ENCODE measurements at places on chromosomes 2 and 18.

DNA sequence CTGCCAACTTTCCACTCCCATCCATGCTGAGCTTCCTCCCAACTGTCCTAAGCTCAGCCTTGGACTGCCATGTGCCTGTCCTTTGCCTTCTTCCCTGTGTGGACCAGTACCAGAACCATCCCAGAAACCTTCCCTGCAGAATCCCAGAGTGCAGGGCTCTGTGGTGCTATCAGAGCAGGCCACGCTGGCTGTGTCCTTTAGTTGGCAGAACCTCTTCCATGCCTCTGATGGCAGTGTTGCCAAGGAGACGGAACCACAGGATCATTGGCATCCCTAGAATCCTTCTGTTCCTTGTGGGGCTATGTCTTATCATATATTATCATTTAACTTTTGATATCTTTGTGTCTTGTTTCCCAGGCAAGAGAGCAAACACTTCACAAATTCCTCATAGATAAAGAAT is 73.0 kb upstream of the NOSTRIN start:
- DNase-seq, result no peak

DNA sequence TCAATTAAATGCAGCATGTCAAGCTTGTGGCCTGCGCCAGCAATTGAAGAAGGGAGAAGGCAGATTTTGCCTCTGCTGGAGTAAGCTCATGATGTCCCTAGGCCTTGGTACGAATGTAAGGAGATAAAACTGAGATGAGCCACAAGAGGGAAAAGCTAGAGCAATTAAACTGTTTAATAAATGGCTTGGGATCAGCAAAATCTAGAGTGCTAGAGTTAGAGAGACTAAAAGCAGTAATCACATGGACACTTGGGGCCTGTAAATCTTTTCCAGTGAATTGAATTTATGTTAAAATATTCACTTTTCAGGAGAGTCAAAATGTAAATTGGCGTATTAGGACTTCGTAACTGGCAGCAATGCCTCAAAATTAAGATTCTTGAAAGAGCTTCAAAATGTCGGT is 86.2 kb downstream of the CDK15 start:
- no peak for DNase-seq

DNA sequence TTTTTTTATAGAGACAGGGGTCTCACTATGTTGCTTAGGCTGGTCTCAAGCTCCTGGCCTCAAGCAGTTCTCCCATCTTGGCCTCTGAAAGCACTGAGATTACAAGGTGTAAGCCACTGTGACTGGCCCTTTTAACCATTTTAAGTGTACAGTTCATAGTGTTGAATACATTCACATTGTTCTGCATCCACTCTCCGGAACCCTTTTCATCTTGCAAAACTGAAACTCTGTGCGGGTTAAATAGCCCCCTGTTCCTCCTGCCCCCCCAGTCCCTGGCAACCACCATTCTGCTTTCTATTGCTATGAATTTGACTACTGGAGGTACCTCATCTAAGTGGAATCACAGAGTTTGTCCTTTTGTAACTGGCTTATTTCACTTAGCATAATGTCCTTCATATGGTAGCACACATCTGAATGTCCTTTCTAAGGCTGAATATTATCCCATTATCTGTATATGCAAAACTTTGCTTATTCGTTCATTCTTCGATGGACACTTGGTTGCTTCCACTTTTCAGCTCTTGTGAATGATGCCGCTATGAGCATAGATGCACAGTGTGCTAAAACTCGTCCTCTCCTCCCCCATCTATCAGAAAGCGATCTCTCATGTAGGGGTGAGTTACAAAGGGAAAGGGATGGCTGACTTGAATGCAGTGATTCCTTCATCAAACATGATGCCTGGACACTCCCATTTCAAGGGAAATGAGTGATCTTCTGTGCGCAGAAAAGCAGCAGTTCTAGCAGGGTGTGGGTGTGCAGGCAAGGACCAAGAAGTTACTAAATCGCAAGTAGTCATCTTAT is 30.2 kb downstream of the CABLES1 start:
- DNase-seq, result no peak

- no peak for DNase-seq
Measured at GRCh38 chr2:208311954-208312353, 45.9 kb downstream of the PIKFYVE start.

- no peak for DNase-seq
Measured at GRCh38 chr2:49296107-49296867, 142.0 kb upstream of the FSHR start.

DNA sequence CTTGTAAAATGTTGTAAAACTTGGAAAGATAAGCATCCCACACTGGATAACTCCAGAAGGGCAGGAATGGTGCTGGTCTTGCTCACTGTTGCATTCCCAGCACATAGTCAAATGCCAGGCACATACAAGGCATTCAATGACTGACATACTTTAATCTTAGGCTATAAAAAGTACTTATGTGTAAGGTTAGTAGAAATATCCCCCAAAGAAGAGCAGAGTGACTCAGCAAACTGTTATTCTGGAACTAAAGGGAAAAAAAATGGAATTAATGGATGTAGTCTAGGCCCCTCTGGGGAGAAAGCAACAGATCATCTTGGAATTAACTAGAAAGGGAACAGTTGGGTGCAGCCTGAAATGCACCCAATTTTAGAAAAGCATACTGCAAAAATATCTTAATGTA is 9.0 kb downstream of the ZBTB14 start:
- DNase-seq, result no peak

- DNase-seq, result no peak
Measured at GRCh38 chr2:177075254-177075653, 137.3 kb upstream of the HNRNPA3 start.

DNA sequence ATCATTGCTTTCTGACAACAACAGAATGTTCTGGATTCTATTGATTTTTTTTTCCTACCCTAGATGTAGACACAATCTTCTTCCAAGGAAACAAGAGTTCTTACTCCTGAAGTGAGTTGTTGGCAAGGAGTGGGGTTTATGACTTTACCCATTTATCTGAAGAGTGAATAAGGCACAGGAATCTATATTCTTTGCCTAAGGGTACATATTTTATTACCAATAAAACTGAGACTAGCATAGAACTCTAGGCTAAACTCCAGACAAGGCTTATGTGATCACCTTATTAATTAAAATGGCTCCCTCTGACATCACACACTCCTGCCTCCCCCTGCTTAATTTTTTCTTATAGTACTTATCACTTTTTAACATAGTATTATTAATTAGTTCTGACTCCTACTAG is 47.6 kb downstream of the C18orf54 start:
- DNase-seq, result no peak

- no peak for DNase-seq
Measured at GRCh38 chr2:203751685-203752271, 45.3 kb downstream of the CD28 start.

GRCh38 chr18:40099641-40100040 is 1855.4 kb upstream of the PIK3C3 start:
- no peak for DNase-seq
